ENCODE measurements at places on chromosomes 7 and 10.

DNA sequence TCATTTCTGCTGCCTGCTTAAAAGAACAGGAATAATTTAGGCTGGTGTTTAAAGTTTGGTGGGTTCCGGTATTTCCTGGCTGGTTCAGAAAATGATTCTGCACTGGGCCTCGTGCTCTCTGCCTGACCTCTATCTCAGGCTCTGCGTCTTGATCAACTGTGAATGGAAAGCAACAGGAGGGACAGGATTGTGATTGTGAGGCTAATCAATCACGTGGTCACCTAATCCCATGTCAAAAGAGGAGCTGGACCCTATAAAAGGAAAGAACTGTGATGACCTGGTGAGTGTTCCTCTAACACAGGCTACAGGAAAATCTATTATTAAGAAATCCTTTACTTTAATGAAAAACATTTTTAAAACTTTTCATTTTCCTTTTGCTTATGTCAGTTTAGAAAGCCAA lies at the start of gene DHX32:
DHX32 (minus strand) TSS at position 101 of the 400 bp plus-strand sequence. CDS start 468 bp downstream, outside the sequence.
- no peak for DNase-seq

DNA sequence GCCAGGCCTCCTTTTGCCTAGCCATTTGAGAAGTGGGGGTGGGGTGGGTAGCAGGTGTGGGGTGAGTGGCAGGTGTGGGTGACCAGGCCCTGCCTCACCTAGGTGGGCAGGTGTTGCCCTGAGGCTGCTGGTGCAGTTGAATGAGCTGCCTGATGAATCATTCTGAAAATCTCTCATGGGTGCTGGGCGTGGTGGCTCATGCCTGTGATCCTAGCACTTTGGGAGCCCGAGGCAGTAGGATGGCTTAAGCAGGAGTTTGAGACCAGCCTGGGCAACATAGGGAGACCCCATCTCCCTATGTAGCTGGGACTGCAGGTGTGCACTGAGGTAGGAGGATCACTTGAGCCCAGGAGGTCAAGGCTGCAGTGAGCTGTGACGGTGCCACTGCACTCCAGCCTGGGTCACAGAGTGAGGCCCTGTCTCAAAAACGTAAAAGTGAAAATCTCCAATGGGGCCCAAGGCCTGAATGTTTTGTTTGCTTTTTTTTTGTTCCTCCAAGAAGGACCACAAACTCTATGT lies 17.7 kb downstream of the TSPAN14 start:
- DNase-seq = no peak

DNA sequence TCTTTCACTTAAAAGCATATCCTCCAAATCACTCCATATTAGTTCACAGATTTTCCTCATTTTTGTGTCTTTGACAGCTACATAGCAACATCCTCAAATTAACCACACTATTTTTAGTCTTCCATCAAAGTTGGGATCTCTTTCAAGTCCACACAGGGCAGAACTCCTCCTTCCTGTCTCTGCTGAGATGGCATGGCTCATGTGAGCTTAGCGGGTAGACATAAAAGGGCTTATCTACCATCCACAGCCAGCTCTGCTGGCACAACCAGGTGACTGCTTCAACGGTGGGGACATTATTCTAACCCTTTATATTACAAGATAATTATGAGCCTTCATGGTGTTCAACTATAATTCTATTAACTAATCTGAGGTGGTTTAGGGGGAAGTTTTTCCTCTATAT lies 35.5 kb downstream of the ICA1 start:
- no peak for DNase-seq

DNA sequence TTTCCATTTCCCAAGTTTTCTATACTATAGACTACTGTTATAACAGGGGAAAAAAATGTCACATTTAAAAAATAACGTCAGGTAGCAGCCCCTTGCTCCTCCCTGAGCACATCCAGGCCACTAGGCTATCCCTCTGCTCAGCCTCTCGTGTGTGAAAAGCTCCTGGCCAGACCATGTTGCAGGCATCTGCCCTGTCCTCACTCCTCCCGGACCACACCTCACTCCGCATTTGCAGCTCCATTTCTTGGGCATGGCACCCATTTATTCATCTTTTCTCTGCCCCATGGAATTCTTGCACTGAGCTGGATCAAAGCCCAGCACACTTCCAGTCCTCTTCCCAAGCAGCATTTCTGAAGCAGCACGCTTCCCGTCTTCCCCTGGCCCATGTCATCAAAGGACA lies 1.4 kb upstream of the GDF2 start:
- DNase-seq = no peak

DNA sequence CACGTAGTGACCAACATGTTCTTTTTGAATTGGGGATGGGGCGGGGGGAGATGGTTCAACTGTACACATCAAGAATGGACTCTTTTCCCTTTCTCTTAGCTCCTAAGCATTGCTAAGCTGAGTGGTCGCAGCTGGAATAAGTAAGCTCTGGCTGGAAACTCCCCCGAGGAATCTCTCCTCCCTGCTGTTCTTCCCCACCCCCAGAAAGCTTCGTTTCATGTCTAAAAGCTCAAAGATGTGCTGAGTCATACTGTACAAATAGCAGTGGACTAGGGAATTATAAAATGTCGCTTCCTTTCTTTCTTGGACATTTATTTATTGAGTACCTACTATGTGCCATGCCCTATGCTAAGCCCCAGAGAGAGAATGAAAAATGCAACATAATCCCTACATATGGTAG lies 191.1 kb upstream of the ADO start:
- DNase-seq = no peak

DNA sequence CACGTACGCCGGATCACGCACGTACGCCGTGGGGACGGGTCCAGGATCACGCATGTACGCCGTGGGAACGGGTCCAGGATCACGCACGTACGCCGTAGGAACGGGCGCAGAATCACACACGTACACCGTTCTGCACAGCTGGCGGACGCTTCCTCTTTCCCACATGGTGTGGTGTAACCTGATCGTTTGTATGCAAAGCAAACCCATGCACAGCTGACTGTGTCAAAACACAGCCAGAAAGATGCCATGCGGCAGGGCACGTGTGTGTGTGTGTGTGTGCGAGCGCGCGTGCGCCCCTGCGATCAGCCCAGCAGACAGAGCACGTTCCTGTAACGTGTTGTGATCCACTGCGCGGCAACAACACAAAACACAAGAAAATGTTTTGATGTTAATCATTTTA lies 573.6 kb downstream of the DNAJB6 start:
- no peak for DNase-seq

- no peak for DNase-seq
Measured at GRCh38 chr7:139471740-139472353, 11.6 kb downstream of the KLRG2 start.

DNA sequence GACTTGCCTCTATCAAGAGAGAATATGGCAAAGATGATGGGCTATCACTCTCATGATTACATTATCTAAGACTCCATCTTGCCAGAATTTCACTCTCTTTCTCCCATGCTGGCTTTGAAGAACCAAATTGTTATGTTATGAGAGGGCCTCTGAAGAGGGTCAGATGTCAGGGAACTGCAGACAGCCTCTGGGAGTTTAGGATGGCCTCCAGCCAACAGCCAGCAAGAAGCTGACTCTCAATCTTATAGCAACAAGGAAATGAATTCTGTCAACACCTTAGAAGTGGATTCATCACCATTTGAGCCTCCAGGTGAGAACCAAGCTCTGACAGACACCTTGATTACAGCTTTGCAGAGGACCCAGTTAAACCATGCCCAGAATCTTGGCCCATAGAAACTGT lies 33.6 kb downstream of the ZNF22 start:
- DNase-seq = no peak

DNA sequence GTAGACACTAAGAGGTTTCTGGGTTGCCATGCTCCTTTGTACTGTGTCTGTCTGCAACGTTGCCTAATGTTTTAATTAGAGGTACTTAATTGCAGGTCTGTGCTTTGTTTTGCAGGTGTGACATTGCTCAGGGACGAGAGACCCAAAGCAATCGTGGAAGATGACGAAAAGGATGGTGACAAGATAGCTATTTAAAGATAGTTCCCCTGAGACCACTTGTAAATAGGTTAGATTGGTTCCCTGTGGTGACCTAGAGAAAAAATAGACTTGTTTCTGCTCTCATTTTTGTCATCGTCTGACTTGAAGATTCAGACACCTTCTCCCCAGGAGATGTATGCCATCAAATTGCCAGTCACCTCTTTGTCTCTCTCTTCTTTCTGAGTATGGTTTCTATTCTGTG lies 20.1 kb downstream of the PPP1R17 start:
- DNase-seq = no peak
